ENCODE measurements at places on chromosomes 12 and 14.

- no peak for DNase-seq
Observed at GRCh38 chr12:52900166-52900895, 4.5 kb downstream of the KRT8 start.

- DNase-seq, result no peak
Observed at GRCh38 chr14:56886471-56887062, 76.3 kb upstream of the OTX2 start.

DNA sequence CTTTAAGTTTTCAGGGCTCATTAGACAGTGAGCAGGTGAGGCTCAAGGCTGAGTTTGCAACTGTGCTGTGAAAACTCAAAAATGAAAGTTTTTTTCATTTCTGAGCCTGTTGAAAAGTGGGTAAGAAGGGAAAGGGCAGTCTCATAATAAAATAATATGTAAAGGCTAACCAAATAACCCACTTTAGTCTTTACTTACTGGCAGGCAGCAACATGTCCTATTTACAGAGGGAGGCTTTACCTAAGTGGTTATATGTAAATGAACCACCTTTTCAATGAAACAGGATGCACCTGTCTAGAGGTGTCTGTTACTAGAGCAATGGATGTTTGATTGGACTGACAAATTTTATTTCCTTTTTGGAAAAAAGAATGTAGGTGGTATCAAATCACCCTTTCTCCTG, 158.0 kb downstream of the ETV6 start:
- DNase-seq, result no peak

- no peak for DNase-seq
Observed at GRCh38 chr12:118347916-118348315, 24.8 kb downstream of the TAOK3 start.

GRCh38 chr14:91405241-91405721, 12.3 kb downstream of the CCDC88C start:
- DNase-seq, result no peak

DNA sequence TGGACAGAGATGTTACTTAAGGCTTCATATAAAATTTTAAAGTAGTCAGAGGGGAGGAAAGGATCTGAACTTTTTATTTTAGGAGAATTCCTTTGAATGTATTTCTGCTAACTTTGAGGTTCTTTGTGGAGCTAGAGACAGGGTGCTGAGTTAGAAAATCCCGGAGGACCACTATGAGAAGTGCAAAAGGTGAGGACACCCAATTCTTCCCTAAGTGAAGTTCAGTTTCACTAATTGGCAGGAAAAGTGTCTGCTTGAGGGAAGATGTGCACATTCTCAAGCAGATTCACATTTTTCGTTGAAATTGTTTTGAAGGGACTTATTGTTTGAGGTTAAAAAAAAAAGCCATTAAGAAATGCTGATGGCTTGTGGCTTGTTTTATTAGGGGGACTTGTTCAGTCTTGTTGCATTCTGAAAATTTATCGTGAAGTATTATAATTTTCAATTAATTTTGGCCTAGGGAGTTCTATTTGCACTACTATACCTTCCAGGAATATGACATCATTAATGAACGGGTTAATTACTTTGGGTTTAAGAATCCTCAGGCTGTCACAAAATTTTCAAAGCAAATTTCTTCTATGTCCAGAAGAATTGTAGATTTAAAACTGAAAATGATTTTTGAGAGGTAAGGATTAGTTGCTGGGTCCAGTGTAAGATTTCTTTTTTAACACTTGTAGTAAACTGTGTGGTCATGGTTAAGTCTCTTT, 1.8 kb downstream of the PCNX1 start:
- no peak for DNase-seq

DNA sequence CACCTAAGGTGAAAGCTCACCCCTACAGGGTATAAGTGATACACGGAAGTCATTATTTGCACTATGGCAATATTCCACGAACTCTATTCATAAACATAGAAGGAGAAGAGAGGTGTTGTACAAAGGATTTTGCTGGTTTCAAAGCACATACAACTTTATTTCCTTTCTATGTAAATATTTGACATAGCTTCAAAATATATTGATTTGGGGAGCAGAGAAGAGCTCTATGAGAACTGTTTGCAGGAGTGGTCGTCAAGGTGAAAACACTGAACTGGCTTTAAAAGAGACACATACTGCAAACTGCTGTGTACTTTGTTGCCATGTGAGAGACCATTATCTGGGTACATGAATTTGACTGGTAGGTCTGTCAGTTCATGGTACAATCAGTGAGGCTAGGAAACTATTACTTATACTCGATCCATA, 16.7 kb downstream of the CNIH1 start:
- no peak for DNase-seq

- no peak for DNase-seq
Observed at GRCh38 chr12:119486599-119487154, 106.9 kb upstream of the TMEM233 start.

DNA sequence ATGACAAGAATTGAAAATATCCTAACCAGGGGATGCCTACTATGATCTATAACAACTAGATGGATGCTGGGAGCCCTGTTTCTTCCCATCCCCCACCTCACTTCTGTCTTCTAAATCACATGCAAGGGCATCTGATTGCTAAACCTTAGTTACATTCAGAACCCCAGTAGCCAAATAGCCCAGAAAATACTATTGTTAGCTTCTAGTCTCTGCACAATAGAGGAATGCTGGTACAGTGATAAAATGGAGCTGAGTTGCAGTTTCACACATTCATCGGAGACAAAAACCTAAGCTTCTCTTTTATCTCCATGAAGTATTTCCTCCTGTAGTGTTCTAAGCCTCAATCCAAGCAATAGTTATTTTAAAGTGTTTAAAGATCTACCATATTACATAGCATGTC, 942.9 kb downstream of the RPS29 start:
- DNase-seq, result no peak

DNA sequence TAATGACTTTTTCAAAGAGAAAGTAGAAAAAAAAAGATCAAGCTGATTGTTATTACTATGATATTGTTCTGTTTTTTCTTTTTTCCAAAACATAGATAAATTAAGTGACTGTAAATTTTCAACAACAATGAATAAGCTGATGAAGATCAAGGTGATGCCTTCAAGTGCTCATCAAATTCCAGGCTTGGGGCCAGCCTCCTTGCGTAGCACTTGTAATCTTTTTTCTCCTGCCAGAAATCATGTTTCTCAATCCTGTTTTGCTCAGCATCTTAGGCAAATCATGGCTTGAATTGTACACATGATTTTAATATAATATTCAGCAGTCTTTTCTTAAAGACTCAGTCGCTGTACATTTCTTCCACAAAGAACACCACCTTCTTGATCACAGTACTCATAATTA, 333.2 kb downstream of the NPAS3 start:
- no peak for DNase-seq

GRCh38 chr14:85461432-85462133, 68.4 kb upstream of the FLRT2 start:
- DNase-seq, result no peak

- no peak for DNase-seq
Observed at GRCh38 chr14:35333264-35333730, 41.1 kb downstream of the PSMA6 start.

DNA sequence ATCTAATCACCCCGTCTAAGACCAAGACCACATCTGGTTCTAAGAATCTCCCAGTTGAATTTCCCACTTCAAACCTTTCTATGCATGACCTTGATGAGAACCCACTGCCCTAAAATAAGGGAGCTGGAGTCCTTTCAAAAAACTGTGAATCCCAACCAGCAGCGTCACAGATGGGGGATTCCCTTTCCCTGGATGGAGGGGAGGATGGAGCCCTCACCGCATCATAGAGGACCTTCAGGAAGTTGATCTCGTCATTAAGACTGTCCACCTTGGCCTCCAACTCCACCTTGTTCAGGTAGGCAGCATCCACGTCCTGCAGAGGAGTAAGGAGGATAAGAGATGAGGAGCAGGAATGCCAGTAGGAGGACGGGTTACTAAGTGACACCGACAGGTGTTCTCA, 4.8 kb downstream of the KRT4 start:
- DNase-seq, result no peak

DNA sequence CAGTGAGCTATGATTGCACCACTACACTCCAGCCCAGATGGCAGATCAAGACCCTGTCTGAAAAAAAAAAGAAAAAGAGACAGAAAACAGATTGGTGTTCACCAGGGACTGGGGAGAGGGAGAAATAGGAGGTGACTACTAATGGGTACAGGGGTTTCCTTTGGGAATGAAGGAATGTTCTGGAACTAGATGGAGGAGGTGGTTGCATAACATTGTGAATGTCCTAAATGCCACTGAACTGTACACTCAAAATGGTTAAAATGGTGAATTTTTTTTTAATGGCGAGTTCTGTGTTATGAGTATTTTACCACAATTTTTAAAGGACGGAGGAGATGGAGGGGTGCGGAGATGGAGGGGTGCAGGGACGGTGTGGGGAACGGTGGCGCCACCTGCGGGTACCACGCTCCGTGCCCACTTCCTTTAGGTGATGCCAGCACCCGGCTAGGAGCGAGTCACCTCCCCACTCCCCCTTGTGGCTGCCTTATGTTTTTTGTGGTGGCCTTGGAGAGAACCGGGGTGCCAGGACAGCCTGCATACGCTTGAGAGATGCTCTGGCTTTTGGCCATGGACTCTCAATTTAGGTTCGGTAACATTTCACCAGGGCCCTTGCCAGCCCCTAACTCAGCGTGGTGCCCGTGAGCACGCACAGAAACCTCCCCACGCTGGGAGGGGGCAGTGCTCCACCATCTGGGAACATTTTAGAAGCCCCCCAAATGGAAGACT, 16.1 kb downstream of the UBC start:
- DNase-seq, result peak; percentile 73

GRCh38 chr14:34300882-34301734, 160.9 kb downstream of the SPTSSA start:
- DNase-seq, result peak; percentile 63

DNA sequence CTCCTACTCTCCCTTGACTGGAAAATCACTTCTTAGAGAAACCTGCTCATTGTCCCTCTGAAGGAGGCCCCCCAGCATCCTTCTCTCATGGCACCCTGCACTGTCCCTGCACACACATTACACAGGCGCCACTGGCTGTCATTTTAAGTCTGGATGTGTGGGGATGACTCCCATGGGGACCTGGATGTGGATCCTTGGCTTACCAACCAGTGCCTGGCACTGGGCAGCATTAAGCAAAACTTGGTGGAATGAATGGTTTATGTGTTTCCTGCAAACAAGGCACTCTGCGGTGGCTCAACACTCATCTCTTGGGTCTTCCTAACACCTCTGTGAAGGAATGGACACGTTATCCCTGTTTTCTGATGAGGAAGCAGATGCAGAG, 162.4 kb downstream of the RBM19 start:
- no peak for DNase-seq

GRCh38 chr14:77139540-77140358, 1.8 kb downstream of the ZDHHC22 start:
- DNase-seq, result peak; percentile 21

- DNase-seq, result no peak
Observed at GRCh38 chr12:3989218-3989550, 116.0 kb upstream of the PARP11 start.

- no peak for DNase-seq
Observed at GRCh38 chr14:58740379-58740935, 102.7 kb downstream of the DACT1 start.

DNA sequence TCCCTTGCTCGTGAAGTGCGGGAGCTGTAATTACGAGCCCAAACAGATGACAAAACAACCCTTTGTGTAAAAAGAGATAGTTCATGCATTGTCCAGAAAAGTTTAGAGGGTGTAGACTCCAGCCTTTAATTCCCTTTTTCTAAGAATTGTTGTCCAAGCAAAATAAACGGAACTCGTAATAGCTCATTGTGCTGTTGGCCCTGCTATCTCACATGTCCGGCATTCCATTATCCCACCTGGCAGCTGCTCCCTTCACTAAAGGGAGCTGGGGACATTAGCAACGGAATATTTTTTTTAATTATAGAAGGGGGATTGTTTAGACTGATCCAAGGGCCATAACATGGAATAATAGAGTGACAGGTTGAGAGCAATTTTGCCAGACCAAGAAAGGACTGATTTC, 277.5 kb upstream of the TBX3 start:
- no peak for DNase-seq

DNA sequence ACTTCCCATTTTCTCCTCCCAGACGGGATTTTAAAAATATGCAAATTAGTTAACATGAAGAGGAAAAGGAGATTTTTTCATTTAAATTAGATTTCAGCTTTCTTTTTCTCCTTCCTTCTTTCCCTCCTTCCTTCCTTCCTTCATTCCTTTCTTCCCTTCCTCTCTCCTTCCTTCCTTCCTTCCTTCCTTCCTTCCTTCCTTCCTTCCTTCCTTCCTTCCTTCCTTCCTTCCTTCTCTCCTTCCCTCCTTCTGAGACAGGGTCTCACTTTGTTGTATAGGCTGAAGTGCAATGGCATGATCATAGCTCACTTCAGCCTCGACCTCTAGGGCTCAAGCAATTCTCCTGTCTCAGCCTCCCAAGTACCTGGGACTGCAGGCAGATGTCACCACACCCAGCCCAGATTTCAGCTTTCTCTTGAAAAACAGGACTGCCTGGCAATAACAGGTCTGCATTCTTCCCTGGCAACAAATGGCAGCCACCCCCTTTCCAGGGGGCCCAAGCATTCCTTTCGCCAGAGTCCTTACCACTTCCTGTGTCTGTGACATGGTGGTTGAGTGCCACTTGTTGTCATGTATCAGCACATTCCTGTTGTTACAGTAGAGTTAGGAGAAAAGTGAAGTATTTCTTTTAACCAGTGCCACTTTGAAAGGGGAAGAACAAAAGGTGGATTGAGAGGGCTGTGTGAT, 119.1 kb downstream of the PTPN11 start:
- peak; percentile 59 for DNase-seq

- no peak for DNase-seq
Observed at GRCh38 chr14:58133739-58134138, 18.3 kb downstream of the ARMH4 start.

Measured in lung (tissue), 17 donors.